KBM-7 (cell line): ENCODE measurements at places on chromosomes 1 and 21.

- DNase-seq = no peak
Observed at GRCh38 chr1:184242507-184242943, 144.3 kb upstream of the C1orf21 start.

- DNase-seq = no peak
Observed at GRCh38 chr1:156691665-156692440, 13.5 kb downstream of the CRABP2 start.

DNA sequence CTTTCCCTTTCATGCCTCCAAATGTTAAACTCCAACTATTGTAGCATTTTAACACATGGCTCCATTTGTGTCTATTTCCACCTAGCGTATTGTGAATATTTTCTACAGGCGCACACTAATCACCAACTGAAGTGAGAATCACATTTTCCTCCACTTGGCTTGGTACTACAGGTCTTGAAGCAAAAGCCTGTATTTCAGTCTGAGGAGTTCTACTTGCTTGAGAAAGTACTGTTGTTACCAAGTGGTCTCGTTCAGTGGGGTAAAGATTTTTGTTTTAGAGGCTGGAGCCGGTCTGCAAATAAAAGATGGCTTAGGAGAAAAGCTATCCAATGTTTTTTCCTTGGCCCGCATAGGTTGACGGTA lies 550 bp upstream of the PTBP2 start:
- no peak for DNase-seq

DNA sequence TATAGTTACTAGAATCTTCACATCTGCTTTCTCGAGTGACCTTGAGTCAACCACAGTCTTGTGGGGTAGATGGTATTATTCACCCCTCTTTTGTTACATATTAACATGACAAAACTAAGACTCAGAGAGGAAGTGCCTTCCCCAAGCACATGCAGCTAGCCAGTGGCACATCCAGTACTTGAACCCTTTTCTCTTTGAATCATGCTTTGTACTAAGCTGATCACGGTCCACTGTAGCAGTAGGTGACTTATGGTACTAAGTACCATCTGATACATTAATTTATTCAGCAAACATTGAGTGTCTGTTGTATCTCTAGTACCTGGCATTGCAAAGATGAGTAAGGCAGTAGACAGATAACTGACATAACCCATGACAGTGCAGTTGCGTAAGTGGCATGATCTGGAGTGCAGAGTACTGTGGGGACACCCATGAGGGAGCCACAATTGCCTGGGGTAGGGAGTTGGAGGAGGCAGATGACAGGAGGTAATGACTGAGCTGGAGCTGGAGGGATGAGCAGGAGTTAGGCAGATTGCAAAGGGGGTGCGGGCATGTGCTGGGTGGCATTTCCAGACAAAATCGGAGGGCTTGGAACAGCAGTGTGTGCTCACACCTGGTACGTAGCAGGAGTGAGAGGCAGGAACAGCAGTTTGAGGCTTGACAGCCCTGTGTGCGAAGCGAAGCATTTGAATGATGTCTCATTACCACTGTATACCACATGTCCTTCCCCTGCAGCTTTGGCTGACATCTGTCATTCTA lies 29.8 kb downstream of the UCK2 start:
- DNase-seq = no peak

DNA sequence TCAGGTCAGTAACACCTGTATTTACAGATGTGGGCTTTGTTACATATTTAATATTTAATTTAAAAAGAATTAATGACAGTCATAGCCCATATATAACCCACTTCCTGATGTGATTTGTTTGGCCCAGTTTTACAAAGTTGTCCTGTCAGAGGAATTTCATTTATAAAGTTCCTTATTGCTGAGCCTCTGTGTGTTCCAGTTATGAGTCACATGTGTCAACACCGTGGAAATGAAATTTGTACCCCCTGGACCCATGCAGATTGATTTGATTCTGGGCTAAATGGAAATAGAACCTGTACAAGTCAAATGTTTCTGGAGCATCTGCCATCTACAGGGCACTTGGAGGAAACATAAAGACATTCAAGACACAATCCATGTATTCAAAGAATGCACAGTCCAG lies 149.2 kb downstream of the CACNA1E start:
- DNase-seq = no peak

DNA sequence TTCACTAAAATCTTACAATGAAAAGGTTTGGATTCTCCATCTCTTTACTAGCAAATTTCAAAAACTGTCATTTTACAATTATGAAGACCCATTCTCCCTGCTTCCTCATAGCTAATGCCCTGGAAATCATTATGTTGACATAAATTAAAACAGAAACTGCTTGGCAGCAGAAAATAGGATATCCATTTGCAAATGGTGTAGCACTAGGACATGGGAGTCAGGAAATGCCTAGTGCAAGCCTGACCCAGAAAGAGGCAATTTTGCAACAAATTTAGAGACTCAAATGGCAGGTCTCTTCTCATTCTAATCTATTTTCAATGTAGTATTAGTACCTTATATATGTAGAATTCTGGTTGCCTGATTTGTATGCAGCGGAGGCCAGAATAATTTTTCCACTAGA lies 2.2 kb downstream of the GBP5 start:
- DNase-seq = no peak
